Activated CD4-positive, alpha-beta T cell treated with anti-CD3 and anti-CD28 coated beads, Interleukin-2, Interleukin-6, amounts not matched to agents 100 ng/mL and 50 ng/mL, durations not matched to agents 16 hours and 8 hours (primary cell): ENCODE measurements at places on chromosomes 2 and 18.
A peak's percentile ranks its signal among the peaks of the same experiment; 100 is the strongest.

GRCh38 chr18:74299746-74300145 lies 8.0 kb upstream of the CYB5A start:
- no peak for DNase-seq

DNA sequence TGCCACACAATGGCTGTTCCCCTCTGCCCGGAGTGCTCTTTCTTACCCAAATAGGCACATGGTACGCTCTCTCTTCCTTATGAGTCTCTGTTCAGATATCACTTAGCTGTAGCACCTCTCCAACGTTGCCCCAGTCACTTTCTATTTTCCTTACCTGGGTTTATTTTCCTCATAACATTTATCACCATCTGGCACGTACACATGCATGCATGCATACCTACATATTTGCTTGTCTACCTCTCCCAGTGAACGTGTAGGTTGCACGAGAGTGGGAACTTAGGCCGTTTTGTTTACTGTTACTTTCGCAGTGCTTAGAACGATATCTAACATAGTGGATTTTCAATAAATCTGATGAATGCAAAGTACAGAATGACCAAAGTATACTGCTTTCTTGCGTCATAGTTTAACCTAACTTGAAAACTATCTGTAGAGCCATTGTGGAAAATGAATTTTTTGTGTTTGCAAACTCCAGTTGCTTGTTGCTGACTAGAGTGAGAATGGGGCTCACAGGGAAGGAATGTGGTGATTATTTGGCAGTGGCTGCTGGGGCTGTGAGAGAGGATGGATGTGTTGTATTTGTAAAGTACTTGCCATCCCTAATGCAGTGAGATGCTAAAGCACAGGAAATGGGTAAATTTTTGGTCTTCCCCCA lies 47.1 kb downstream of the ACSL3 start:
- DNase-seq = no peak

GRCh38 chr2:199315299-199316179 lies 142.2 kb downstream of the SATB2 start:
- DNase-seq = no peak

DNA sequence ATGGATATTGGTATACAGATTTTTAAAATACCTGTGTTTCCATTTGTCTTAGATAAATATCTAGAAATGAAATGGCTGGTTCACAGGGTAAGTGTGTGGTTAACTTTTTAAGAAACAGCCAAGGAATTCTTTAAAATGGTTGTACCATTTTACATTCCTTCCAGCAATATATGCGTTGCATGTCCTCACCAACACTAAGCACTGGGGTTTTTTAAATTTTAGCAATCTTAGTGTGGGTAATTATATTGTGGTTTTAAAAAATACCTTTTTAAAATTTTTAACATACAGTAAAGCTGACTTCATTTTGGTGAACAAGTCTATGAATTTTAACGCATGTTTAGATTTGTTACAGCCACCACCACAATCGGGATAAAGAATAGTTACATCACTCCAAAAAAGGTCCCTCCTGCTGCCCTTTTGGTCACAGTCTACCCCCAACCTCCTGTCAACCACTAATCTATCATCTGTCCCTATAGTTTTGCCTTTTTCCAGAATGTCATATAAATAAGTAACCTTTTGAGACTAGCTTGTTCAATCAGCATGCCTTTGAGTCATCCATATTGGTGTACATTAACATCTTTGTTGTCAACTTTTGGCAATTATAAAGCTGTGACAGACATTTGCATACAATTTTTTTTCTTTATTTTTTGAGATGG lies 128.1 kb upstream of the MSTN start:
- DNase-seq = no peak

- no peak for DNase-seq
Observed at GRCh38 chr2:113182471-113183260, 8.9 kb downstream of the PSD4 start.

GRCh38 chr18:62372156-62372555 lies 47.0 kb downstream of the TNFRSF11A start:
- DNase-seq = no peak

- no peak for DNase-seq
Observed at GRCh38 chr2:222169346-222169745, 129.5 kb downstream of the PAX3 start.

DNA sequence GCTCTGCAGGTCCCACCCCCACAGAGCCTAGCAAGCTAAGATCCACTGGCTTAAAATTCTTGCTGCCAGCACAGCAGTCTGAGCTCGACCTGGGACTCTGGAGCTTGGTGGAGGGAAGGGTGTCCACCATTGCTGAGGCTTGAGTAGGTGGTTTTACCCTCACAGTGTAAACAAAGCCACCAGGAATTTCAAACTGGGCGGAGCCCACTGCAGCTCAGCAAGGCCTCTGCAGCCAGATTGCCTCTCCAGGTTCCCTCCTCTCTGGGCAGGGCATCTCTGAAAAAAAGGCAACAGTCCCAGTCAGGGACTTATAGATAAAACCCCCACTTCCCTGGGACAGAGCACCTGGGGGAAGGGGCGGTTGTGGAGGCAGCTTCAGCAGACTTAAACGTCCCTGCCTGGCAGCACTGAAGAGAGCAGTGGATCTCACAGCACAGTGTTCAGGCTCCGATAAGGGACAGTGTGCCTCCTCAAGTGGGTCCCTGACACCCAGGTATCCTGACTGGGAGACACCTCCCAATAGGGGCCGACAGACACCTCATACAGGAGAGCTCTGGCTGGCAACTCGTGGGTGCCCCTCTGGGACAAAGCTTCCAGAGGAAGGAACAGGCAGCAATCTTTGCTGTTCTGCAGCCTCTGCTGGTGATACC lies 20.0 kb upstream of the NEMP2 start:
- DNase-seq = no peak

- DNase-seq = no peak
Observed at GRCh38 chr2:204638471-204639194, 93.4 kb downstream of the PARD3B start.

- DNase-seq = peak; percentile 77
Observed at GRCh38 chr2:237695201-237695780, 67.9 kb downstream of the LRRFIP1 start.

- peak; percentile 82 for DNase-seq
Observed at GRCh38 chr2:64987001-64987955, 1.9 kb upstream of the SLC1A4 start.

DNA sequence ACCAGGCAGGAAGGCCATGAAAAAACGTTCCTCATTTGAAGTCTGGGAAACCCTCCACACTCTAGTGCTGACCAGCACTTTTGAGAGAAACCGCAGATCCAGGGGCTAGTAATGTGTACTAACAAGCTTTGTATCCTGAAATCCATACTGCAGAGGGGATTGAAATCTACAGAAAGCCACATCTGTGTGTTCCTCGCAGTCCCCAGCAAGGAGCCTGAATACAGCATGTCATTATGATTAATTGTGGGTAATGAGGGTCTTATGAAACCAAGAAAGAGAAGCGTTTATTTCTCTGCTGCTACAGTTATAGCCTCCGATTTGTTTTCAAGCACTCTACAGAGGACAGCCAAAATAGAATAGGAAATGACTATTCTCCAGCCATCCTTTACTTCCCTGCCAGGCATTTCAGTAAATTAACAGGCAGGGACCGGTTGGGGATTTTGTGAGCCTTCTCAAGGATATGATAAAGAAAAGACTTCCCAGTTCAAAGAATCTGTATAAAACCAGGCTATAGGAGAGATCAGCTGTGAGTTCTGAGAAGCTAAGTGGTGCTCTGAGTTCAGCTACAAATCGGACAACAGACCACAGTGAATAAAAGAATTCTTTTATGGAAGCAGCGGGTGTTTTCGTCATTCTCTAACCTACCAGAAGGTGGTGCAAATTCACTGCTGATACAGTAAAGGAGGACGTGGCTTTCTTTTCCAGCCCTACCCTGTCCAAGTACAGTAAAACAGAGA lies 133.4 kb downstream of the INSIG2 start:
- peak; percentile 72 for DNase-seq

DNA sequence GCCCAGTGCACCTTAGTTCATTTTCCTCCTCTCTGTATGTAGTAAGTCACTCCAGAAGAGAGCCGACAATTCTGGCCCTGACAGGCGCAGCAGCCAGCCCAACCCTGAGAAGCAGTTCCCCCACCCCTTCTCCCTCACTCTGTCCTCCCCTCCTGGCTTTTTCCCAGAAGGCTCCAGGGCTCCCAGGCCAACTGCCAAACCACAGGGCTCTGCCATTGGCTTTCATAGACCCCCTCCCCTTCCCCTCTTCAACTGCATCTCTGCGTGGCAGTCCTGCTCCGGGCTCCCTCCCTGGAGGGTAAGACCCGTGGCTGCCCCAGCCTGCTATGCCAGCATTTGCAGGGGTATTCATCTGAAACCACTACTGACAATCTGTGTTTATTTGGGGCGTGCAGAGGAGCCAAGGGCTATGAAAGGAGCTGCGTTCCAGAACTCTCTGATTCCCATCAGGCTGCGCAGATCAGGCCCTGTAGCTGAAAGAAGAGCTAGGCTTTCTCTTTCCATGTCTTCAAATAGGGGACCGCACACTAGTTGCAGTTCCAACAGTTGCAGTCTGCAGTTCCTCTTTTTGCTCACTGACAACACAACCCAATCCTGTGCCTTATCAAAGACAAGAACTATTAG lies 388.6 kb upstream of the TNP1 start:
- DNase-seq = no peak

GRCh38 chr18:44681076-44681970 lies 635 bp downstream of the SETBP1 start:
- no peak for DNase-seq

DNA sequence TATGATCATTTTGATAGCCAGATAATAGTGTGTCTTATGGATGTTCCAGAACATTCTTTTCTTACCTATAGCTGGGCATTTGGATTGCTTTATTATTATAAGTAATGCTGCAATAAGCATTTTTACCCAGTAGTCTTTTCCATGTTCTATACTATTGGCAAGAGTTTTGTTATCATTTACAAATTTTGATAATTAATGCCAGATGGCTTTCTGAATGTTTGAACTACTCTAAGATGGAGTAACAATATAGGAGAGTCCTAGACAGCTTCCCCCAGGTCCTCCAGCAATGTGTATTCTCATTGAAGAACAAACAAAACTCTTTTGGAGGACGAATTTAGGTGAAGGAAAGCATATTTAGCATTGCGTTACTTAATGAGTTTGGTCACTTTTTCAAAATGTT lies 73.0 kb downstream of the INPP4A start:
- DNase-seq = no peak

GRCh38 chr2:216131175-216131926 lies 22.2 kb downstream of the XRCC5 start:
- peak; percentile 33 for DNase-seq

DNA sequence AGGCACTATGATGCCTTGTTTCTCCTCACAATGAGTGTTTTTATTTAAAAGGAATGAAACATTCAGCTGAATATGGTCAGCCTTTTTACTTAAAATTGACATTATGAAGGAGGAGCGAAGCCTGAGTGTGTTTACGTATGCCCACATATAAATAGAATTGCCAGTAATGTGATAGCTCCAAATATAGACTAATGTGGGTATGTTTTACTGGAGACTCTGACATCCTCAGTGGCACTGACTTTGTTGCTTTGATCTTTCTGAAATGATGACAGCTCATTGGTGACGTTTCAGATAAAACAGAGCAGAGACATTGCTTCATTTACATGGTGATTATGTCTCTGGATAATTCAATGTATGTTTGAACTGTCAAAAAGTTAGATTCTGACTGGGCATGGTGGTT lies 167.0 kb downstream of the MGAT5 start:
- DNase-seq = no peak

DNA sequence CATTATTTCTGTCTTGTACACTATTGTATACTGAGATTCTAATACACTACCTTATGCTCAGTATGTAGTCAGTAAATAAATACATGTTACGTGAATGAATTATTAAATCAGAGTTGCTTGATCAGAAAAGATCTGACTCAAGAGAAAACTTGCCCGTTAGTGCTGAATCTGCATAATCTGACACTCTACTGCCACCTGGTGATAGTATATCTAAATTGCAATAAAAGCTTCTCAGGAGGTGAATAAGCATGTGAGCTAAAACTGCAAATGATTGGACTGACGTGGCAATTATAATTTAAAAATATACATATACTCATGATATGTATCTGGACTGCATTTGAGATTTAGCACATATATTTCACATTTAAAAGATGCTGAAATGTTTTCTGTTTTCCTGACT lies 70.4 kb downstream of the KIAA1328 start:
- peak; percentile 55 for DNase-seq

DNA sequence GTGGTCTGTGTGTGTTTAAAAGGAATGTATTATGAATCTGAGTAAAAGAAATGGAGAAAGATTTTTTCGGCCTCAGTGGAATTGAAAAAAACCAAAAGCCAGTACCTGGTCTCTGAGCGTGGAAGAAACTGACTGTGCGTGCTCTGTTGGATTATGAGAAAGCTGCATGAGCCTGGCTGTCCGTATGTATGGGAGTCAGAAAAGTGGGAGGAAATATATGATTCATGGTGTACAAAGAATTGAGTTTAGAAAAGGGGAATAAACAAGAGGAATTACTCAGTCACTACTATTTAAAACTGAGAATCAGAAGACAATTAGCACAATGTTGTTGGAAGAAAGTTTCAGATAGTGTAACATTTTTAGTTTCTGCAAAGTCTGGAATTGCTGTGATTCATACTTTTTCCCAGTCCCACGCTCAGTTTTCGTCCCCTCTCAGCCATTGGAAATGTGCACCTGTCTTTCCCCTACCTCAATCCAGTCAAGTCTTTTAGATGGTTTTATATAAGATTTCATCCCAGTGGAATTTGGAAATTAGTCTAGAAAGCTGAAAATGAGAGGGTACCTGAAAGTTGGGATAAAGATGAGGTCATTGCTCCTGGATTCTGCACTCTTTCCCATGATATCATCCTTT lies 66.4 kb upstream of the CHMP1B start:
- no peak for DNase-seq

DNA sequence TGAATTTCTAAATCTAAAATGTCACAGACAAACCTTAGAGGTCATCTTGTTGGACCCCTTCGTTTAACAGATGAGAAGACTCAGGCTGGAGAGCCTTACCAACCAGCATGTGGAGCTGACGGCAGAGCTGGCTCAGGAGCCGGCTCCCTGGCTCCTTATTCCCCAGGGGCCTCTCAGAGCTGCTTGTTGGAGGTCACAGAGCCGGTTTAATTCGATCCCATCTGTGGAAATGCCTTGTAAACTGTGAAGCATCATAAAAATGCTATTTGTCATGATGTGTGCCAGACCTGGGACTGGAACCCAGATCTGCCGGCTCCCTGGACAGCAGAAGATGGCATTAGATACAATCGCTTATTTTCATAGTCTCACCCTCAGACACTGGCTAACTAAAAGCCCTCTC lies 8.2 kb upstream of the CIB4 start:
- DNase-seq = no peak

GRCh38 chr2:200700856-200701255 lies 110.9 kb upstream of the BZW1 start:
- DNase-seq = no peak

DNA sequence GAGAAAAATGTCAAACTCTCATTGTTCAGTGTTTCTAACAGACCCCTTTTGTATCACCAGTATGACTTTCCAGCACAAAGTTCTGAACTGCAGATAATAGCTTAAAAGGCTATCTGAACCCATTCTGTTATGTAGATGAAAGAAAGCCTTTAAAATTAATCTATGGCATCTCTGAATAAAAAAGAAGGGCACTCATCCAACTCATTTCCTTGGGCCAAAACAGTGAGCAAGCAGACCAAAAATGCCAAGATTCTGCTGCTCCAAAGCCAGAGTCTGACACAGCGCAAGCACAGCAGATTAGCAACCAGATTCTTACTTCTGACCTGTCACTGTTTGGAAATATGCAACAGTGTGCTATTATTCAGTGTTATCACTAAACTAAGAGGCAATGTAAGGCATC lies 22.6 kb upstream of the ITGA6 start:
- no peak for DNase-seq

GRCh38 chr2:27249891-27250651 lies 12.8 kb downstream of the SLC30A3 start:
- peak; percentile 68 for DNase-seq
